CD8-positive, alpha-beta T cell (primary cell): ENCODE measurements at places on chromosomes 16 and 17. TPM values are rescaled to one million over a fixed set of nuclear protein-coding genes. Genes with fewer than 3 reads are reported as not detected.

The SPN gene
- 38.2 TPM for total RNA-seq

The BAHCC1 gene
- total RNA-seq: 0.24 TPM

The IL4R gene
- total RNA-seq: 224 TPM

The PMFBP1 gene
- 0.84 TPM for total RNA-seq

The CEMP1 gene
- 0.47 TPM for total RNA-seq

The PSME3 gene
- total RNA-seq: 74.2 TPM

The RAB11FIP4 gene
- 86.4 TPM for total RNA-seq

The FBXL16 gene
- total RNA-seq: 4.6 TPM

The IGSF6 gene
- 0.19 TPM for total RNA-seq

The YPEL2 gene
- 48.7 TPM for total RNA-seq

The CHST4 gene
- not detected for total RNA-seq

The SAMD14 gene
- total RNA-seq: 0.62 TPM

The DOC2B gene
- 0.64 TPM for total RNA-seq

The ZNF423 gene
- not detected for total RNA-seq

The KRTAP3-1 gene
- total RNA-seq: not detected

The G6PC1 gene
- not detected for total RNA-seq

The TM4SF5 gene
- total RNA-seq: not detected

The PRSS36 gene
- total RNA-seq: 0.56 TPM

The SEZ6 gene
- 0.56 TPM for total RNA-seq

The ODAD4 gene
- total RNA-seq: 1.1 TPM

The ITGAD gene
- total RNA-seq: not detected

The ST6GALNAC2 gene
- total RNA-seq: 0.50 TPM

The PRAC2 gene
- total RNA-seq: not detected

The CCDC40 gene
- 1.2 TPM for total RNA-seq

The TMEM106A gene
- 9.2 TPM for total RNA-seq

The ARL16 gene
- total RNA-seq: 16.4 TPM

The LITAFD gene
- total RNA-seq: not detected

The UNK gene
- 37.3 TPM for total RNA-seq

The JPT2 gene
- total RNA-seq: 2.8 TPM

The HBA1 gene
- total RNA-seq: 0.68 TPM

The CCL23 gene
- total RNA-seq: not detected

The SLC16A6 gene
- total RNA-seq: 11.0 TPM

The ZSCAN10 gene
- total RNA-seq: 0.62 TPM

The TMEM98 gene
- not detected for total RNA-seq

The BCL7C gene
- total RNA-seq: 16.2 TPM

The CTRL gene
- 18.6 TPM for total RNA-seq

The FN3K gene
- total RNA-seq: 3.4 TPM

The SLC46A1 gene
- total RNA-seq: 0.47 TPM

The CES3 gene
- 1.2 TPM for total RNA-seq

The GALK1 gene
- total RNA-seq: 3.7 TPM

The SDR42E2 gene
- 1.2 TPM for total RNA-seq

The KRTAP2-2 gene
- total RNA-seq: not detected

The KRT36 gene
- not detected for total RNA-seq

The PRSS27 gene
- total RNA-seq: 0.53 TPM

The TBX21 gene
- 37.0 TPM for total RNA-seq

The CD79B gene
- 3.2 TPM for total RNA-seq

The TEN1 gene
- total RNA-seq: 14.6 TPM

The KRT9 gene
- not detected for total RNA-seq

The TLCD1 gene
- total RNA-seq: 1.1 TPM

The EFCAB5 gene
- total RNA-seq: 0.56 TPM
